ENCODE measurements at places on chromosomes 5 and 9.

- DNase-seq, result no peak
These were observed 47.0 kb downstream of the KIF24 start for GRCh38 chr9:34282096-34282495.

DNA sequence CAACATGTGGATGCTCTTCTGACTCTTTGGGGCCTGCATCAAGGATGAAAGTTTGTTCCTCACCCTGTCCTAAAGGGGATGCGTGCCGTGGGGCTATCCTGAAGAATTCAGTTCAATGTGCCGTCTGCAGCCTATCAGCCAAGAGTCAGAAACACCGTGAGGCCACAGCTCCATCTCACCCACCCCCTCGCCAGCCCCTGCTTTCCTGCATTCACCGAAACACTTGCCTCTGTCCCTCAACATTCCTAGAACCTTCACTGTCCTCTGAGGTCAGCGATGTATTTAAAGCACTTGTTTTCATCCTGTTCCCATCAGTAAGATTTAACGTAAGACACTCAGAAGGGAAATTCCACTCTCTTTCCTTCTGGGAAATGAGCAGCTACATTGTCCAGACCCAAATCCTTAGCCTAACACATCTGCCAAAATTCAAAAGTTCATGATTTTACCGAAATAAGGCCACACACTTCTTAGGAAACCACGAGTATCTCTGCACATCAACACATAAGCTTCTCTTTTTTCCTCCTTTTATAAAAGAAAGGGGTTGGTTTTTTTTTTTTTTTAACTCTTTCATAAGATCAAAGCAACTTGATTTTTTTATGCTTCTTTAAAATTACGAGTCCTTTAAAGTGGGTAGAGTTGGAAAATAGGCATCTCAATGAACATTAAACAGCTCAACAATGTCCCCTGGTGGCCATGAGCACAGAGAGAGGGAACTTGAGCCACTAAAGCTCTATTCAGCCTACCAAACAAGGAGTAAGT, 100.7 kb downstream of the SUSD1 start:
- peak; percentile 89 for DNase-seq

- no peak for DNase-seq
These were observed 598.3 kb downstream of the CCDC171 start for GRCh38 chr9:16150938-16151650.

DNA sequence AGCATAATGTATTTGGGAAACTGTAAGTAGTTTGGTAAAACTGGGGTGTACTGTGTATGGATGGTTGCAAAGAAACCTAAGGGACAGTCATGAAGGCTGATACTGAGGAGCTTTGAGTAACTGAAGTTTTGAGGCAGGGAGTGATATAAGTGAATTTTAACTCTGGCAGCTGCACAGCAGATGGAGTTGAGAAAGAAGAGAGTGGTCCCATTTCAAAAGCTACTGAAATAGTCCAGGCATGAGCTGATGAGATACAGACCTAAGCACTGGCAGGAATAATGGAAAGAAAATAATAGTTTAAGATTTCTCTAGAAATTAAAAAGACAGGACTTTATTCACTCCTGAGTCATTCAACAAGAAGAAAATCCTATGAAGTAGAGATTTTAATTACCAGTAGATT, 232.0 kb downstream of the CHSY3 start:
- no peak for DNase-seq

- no peak for DNase-seq
These were observed 100.9 kb upstream of the IL6ST start for GRCh38 chr5:56095579-56096102.

DNA sequence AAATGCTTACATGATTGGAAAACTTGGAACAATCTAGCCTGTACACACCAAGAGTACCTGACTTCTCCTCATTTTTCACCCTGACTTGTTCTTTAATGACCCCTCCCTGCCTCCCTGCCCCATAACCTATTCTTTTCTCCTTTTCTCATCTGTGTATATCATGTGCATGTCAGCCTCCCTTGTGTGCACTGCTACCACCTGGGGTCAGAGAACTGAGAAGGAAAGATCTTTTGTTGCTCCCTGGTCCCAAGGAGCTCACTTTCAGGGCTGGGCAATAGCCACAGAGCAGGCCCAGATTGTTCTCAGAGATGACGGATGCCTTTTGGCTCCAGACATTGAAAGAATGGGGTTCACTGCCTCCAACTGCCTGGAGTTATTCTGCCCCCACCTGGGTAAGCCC, 5.1 kb downstream of the MAP1B start:
- no peak for DNase-seq

GRCh38 chr5:111735583-111736270, 21.3 kb downstream of the NREP start:
- peak; percentile 86 for DNase-seq

- no peak for DNase-seq
These were observed 178.3 kb downstream of the DNAH5 start for GRCh38 chr5:13766236-13766635.

- DNase-seq, result no peak
These were observed 212.5 kb downstream of the COMMD10 start for GRCh38 chr5:116297296-116297814.

- no peak for DNase-seq
These were observed 139.7 kb downstream of the FBXO4 start for GRCh38 chr5:42064821-42065220.

DNA sequence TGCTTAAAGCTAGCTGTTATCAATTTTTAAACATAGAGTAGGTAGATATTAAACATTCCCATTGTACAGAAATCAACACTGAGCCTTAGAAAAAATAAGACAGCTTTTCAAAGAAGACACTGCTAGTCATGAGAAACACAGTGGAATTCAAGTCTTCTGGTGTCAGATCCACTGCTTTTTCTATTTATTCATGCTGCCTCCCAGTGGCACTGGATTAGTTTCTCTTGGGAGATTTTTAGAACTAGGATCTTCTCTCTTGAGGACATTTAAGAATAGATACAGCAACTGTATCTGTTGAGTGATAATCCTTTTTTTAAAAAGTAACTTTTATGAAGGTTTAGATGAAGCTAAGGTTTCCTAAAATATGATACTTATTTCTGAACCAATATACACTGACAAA, 1635.4 kb upstream of the C9orf72 start:
- DNase-seq, result no peak

GRCh38 chr9:37390759-37391158, 31.7 kb upstream of the GRHPR start:
- DNase-seq, result no peak

DNA sequence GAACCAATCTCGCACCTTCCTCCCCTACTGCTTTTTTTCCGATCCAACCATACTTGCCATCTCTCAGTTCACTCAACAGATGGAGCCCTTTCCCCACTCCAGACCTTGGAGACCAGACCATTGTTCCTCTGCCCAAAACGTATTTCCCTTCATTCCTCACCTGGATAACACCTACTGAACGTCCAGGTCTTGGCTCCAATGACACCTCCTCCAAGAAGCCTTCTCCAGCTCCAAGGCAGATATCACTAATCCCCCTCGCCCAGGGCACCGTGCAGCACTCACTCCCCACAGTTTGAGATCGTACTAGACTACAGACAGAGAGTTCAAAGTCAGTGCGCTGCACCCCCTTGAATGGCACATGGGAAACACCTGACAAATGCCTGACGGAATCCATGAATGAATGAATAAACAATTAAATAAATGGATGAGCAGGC, 47.1 kb upstream of the AKNA start:
- peak; percentile 12 for DNase-seq

DNA sequence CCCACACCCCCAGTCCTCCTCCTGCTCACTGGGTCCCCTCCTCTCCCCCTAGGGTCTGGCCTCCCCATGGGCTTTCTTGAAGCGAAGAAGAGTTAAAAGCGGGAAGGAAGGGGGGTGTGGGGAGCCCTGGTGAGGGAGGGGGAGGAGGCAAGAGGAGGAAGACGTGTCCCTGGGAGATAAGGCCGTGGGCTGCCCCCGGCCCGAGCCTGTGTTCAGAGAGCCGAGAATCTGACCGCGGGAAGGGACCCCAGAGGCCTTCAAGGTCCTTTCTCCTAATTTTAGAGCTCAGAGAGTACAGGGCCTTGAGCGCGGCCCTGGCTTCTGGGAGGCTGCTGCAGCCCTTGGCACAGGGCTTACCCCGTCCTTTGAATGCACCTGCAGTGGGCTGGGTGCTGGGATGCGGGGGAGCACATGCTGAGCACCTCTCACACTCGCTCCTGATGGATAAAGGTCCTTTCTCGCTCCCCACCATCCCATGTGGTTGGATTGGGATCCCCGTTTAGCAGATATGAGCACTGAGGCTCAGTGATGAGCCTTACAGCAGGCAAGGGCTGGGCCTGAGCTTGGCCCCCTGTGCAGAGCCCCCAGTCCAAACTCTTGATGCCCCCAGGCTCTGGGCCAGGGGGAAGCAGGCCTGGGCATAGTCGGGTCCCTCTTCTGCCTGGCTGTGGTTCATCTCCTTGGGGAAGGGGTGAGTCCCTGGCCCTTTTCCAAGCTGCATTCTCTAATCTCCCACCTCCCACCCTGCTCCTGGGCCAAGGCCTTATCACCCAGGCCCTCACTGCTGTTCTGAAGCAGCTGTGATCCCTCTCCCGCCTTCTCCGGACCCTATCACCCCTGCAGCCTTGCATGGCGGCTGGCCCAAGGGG, 5.9 kb downstream of the GFI1B start:
- no peak for DNase-seq

DNA sequence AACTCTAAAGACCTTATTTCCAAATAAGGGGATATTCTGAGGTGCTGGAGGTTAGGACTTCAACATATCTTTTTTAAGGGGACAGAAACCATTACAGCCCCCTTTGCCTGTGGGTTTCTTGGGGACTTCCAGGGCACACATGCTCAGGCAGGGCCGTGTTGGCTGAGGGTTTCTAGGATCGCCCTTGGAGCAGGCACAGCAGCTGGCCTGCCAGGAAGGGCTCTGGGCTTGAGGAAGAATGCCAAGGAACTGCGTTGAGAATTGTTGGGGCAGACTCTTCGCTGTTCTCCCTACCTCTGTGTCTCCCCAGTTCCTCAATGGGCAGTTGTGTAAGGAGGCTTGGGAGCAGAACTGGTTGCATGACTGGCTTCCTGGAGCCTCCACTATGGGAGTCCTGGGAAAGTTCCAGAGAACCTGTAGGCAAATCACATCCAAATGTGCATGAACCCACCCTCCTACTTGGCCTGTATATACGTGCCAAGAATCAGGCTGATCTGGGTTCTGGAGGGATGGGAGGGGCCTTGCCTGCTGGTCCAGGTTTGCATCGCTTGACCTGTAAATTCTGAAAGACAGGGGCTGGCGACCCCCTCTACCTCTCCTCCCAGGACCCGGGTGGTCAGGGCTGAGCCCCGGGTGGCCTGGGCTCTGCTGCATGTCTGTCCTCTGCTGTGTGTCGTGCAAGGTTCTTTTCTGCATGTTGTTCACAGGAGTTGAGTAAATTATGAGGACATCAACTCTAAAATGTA, 65.5 kb downstream of the HSPA4 start:
- no peak for DNase-seq

DNA sequence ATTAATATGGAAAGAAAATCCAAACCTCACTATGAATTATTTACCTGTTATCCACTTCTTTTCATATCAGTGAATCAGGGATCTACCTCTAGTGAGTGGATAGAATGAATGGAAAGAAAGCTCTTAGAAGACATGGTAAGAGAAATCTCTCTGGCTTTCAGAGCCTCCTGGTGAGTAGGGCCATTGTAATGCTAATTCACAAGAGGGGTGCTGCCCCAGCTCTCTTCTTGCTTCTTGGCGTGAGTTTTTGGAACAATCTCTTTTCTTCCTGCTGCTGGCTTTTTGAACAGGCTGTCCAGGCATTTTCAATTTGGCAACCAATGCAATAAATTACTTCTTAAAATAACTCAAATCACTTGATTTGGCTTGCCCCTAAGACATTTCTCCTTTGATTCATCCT, 49.9 kb upstream of the KCNN2 start:
- DNase-seq, result no peak

- no peak for DNase-seq
These were observed 8.8 kb upstream of the N4BP3 start for GRCh38 chr5:178104492-178104891.

- DNase-seq, result no peak
These were observed 45.4 kb downstream of the SEMA4D start for GRCh38 chr9:89452561-89452960.

- DNase-seq, result no peak
These were observed 18.8 kb upstream of the HSD17B3 start for GRCh38 chr9:96320749-96321280.

DNA sequence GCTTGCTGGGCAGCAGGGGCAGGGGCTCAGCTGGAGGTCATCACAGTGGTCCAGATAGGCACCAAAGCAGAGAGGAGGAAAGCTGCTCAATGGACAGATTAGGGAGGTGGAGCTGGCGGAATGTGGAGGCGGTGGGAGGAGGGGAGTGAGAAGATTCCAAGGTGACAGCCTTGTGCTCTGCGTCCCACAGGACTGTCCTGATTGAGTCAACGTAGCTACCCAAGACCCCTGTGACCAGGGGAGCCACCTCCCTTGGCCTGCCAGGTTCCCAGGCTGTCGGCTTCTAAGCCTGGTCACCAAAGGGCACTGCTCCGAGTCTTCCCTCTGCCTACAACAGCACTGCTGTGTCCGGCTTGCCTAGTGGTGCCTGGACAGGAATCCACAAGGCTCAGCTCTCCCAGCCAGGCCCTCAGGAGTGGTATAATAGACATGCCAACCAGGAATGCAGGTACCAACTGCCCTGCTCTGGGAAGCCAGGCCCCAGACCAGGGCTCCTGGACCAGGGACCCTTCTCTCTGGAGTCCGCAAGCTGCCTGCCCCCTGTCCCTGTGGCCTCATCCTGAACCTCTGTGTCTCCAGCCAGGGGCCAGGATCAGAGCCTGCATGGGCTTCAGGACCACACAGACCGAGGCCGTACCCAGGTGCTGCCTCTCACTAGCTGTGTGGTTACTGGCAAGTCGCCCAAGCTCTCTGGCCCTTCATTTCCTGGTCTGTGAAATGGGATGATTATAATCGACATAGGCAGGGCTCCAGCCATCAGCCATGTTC, 67.9 kb downstream of the STK10 start:
- DNase-seq, result no peak

GRCh38 chr5:72034770-72035169, 72.5 kb upstream of the MAP1B start:
- no peak for DNase-seq

- DNase-seq, result no peak
These were observed 63.2 kb downstream of the NSG2 start for GRCh38 chr5:174108745-174109144.

DNA sequence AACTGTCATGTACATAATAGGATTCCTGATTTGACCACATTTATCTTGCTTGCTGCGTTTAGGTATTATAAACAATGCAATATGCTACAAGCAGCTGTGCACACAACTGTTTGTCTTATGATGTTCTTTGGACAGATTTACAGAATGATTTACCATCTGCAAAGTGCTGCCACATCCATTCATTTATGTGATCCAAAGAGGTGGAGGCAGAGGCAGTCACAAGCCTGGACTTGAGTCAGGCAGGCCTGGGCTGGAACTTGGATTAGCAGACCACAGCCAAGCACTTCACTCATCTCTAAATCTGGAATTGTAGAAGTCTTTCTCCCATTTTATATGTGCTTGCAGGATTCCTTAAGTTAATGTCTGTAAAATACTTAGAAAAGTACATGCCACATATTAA, 149.0 kb downstream of the INSYN2B start:
- no peak for DNase-seq

Measured in stromal cell of bone marrow (primary cell).